ENCODE measurements at places on chromosomes 2 and 18.

DNA sequence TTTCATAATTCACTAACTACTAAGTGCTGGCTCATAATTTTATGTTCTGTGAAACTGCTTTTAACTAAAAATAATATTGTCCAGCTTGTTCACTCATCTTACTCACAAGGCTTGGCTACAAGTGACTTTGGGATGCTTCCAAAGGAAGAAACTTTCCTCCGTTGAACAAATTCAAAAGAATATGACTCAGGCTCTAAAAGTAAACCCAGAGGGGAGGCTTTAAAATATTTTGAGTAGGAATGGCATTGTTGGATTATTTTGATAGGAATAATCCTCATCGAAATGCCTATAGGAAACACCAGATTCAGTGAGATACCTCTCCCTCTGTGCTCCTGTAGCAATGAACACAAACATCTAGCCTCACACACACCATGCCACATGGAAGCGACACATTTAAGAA is 25.2 kb upstream of the TLK1 start:
- no peak for DNase-seq

- no peak for DNase-seq
These were observed 100.2 kb downstream of the SH3RF3 start for GRCh38 chr2:109229094-109229675.

GRCh38 chr18:58525517-58525916 is 103.4 kb downstream of the ALPK2 start:
- DNase-seq: no peak

GRCh38 chr2:130353291-130354138 is 2.3 kb upstream of the PTPN18 start:
- no peak for DNase-seq

GRCh38 chr2:85162746-85163301 is 29.6 kb downstream of the TCF7L1 start:
- DNase-seq: no peak

DNA sequence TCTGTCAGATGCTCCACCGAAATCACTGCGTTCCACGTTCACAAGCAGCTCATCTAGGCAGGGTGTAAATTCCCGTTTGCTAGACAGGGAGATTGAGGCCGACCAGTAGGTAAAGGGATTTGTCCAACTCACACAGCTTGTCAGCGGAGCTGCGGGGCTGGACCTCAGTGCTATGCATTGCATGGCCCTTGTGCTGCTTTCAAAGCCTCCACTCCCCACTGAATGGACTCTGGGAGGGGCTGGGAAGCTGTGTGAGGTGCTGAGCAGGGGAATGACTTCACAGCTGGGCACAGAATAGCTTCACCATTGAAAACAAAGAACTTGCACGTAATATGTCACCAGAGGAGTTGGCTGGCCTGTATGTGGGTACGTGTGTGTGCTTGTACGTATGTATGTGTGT is 21.4 kb downstream of the CELF4 start:
- no peak for DNase-seq

DNA sequence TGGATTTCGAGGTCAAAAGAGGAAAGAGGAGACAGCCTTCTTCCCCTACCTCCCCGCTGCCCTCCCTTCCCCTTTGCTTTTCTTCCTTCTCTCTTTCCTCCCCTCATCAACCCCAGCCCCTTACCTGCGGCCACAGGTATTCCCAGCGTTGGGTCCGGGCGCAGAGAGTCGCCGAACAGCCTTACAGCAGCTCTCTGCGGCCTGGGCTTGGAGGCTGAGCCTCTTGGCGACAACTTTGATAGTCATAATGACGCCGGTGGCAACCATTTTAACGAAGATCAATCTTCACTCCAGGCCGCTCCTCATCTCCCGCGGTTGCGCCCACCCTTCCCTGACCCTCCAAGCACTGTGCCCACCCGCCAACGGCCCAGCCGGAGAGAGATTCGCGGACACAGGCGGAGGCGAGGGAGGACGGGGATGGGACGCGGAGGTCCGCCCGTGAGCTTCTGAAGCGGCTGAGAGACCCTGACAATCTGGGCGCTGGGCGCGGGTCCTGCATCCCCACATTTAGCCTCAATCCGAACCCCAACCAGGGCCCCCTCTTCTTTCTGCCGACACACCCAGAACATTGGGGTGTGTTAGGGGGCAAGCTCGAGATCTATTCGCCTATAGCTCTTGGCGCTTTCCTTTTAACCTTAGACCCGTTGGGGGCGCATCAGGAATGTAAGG is 1.5 kb upstream of the EVX2 start:
- DNase-seq: peak; percentile 39
